ENCODE measurements at places on chromosomes 6 and 20. TPM values are rescaled to one million over a fixed set of nuclear protein-coding genes. Genes with fewer than 3 reads are reported as not detected.

PPP1R14C gene
- not detected for total RNA-seq

GSTA2 gene
- total RNA-seq = not detected

SAPCD1 gene
- total RNA-seq = 9.4 TPM

FRMD1 gene
- total RNA-seq = not detected

CSNK2A1 gene
- 134 TPM for total RNA-seq

C6orf118 gene
- not detected for total RNA-seq

IRF4 gene
- total RNA-seq = not detected

PRRT1 gene
- total RNA-seq = 1.3 TPM

ME1 gene
- total RNA-seq = 29.3 TPM

SRMS gene
- not detected for total RNA-seq

PGC gene
- not detected for total RNA-seq

DCDC2 gene
- not detected for total RNA-seq

SPATA25 gene
- total RNA-seq = not detected

GGTLC1 gene
- total RNA-seq = not detected

TINAG gene
- 0.21 TPM for total RNA-seq

MOXD1 gene
- total RNA-seq = not detected

HTR1E gene
- not detected for total RNA-seq

GTSF1L gene
- total RNA-seq = not detected

C20orf141 gene
- total RNA-seq = not detected

FAM83B gene
- total RNA-seq = not detected

MEA1 gene
- 62.5 TPM for total RNA-seq

TSHZ2 gene
- total RNA-seq = not detected

SLC23A2 gene
- 24.4 TPM for total RNA-seq

VSX1 gene
- not detected for total RNA-seq

POM121L2 gene
- total RNA-seq = not detected

RHAG gene
- total RNA-seq = not detected

MYLK2 gene
- total RNA-seq = 2.7 TPM

CLVS2 gene
- not detected for total RNA-seq

EYA4 gene
- not detected for total RNA-seq

ZNF831 gene
- not detected for total RNA-seq

TGM2 gene
- 708 TPM for total RNA-seq

GMPR gene
- 36.3 TPM for total RNA-seq

HSPA1A gene
- total RNA-seq = 58.3 TPM

GDAP1L1 gene
- total RNA-seq = not detected

CYP39A1 gene
- total RNA-seq = not detected

TGM3 gene
- not detected for total RNA-seq

CYP24A1 gene
- total RNA-seq = not detected

PROKR2 gene
- total RNA-seq = not detected

METTL24 gene
- not detected for total RNA-seq

TMEM200A gene
- 0.74 TPM for total RNA-seq

ANKRD66 gene
- not detected for total RNA-seq

NMBR gene
- total RNA-seq = not detected

PLCB4 gene
- total RNA-seq = 1.6 TPM

ADGRB3 gene
- total RNA-seq = not detected

PKIB gene
- not detected for total RNA-seq

TMEM74B gene
- total RNA-seq = 1.1 TPM

FOXQ1 gene
- not detected for total RNA-seq

RAB44 gene
- total RNA-seq = 0.11 TPM

BEND3 gene
- 4.8 TPM for total RNA-seq

SLC17A2 gene
- not detected for total RNA-seq
